ENCODE measurements at places on chromosomes 1 and 21. TPM values are rescaled to one million over a fixed set of nuclear protein-coding genes. Genes with fewer than 3 reads are reported as not detected.
A peak's percentile ranks its signal among the peaks of the same experiment; 100 is the strongest.

DNA sequence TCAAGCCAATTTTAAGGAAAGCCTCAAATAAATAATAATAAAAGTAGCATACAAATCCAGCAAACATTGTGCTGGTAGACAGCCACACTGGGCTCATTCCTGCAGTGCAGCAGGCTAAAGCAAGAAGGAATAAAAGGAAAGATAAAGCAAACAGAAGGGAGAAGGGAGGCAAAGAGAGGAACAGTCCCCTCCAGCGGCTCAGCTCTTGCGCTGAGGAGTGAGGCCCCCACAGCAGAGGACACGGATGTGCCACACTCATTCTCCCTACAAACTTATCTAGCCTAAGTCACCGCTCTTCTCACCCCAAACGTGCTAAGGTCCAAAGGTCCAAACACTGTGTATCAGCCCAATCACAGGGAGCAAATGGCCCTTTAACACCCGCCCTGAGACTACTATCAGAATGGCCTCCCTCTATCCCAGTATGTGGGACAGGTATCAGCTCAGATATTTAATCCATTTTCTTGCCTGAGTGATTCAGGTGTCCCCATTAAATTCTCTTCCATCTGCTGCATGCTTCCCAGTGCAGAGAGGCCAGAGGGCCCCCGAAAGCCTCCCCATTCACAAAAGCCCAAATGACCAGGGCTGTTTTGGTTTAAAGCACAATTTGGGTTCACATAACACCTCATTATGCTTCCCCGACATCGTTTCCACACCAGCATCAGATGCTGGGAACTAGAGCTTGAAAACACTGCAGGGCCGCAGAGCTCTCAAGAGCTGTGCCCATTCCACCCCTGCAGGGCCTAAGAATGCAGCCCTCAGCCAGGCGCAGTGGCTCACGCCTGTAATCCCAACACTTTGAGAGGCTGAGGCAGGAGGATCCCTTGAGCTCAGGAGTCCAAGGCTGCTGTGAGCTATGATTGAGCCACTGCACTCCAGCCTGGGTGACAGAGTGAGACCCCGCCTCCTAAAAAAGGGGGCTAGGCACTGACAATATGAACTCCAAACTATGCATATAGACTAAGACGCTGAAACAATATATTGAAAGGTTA, 17.8 kb downstream of the CAPZB start:
- DNase-seq = no peak

GRCh38 chr1:19877821-19878636, 4.2 kb upstream of the OTUD3 start:
- DNase-seq = no peak

DNA sequence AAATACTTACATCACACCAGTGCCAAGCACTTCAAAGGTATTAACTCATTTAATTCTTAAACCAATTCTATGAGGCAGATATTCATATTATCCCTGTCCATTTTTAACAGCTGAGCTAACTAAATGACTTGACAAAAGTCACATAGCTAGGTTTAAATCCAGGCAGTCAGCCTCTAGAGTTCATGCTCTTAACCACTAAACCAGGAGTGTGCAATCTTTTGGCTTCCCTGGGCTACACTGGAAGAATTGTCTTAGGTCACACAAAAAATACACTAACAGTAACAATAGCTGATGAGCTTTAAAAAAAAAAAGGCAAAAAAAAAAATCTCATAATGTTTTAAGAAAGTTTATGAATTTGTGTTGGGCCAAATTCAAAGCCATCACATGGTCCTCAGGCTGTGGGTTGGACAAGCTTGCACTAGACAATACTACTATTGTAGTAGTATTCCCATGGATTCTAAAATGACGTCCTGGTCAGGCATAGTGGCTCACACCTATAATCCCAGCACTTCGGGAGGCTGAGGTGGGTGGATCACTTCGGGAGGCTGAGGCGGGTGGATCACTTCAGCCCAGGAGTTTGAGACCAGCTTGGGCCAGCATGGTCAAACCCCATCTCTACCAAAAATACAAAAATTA, 10.0 kb downstream of the UBR4 start:
- no peak for DNase-seq

DNA sequence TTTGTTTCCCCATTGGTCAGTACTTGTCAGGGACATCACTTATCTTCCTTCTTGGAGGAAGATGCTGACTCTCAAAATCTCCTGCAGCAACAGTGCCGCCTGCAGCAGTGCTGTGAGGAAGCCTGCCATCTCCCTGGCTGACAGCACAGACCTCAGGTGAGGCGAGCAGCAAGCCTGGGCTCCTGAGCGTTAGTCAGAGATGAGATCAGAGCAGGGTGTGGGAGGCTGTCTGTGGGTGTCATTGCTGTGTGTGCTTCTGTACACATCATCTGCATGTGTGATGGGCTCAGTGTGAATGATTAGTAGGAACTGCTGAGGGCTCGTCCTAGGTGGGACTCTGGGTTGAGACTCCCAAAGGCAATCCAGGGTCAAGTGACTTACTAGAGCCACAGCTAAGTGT, 6.1 kb downstream of the STRIP1 start:
- DNase-seq = no peak

DNA sequence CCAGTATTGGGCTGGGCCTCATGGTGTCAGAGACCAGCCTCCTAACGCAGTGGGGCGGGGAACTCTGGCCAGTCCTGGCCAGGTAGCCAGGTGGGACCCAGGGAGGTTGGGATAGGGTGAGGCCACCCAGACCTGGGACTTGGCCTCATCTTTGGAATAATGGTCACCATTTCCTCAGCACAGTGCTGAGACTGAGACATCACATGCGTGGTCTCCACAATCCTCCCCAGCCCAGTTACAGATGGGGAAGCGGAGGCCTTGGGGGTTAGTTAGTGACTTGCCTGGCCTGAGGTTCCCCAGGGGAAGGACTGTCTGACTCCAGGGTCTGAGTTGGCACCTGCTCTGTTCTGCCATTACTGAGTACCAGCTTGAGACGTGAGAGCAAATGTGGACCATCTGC, 77.9 kb upstream of the CASZ1 start:
- DNase-seq = no peak

DNA sequence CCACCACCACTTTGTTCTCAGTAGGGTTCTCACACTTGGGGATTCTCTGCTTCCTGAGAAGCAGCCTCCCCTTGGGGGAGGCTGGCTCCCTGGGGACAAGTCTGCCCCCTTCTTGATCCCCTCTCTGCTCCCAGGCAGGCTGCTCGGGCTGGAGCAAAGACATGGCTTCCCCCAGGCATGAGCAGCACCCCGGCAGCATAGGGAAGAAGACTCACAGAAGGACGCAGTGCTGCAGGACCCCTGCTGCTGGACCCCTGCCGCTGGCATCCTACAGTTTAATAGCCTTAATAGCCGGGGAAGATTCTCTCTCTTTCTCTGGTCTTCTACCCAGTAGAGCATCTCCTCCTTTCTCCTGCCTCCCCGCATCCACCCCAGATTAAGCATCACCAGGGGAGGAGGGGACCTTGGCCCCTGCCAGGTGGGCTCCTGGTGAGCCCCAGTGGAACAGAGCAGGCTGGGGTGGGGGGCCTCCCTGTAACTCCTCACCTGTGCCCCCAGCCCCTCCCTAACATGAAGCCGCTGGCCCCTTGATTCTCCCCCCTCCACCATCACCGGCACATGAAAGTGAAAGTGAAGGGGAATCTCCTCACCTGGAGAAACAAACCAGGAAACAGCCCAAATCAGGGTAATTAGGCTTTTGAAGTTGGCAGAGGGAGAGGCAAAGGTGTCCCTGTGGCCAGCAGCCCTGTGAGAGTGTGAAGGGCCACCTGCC, 2.5 kb downstream of the WNT3A start:
- DNase-seq = no peak

DNA sequence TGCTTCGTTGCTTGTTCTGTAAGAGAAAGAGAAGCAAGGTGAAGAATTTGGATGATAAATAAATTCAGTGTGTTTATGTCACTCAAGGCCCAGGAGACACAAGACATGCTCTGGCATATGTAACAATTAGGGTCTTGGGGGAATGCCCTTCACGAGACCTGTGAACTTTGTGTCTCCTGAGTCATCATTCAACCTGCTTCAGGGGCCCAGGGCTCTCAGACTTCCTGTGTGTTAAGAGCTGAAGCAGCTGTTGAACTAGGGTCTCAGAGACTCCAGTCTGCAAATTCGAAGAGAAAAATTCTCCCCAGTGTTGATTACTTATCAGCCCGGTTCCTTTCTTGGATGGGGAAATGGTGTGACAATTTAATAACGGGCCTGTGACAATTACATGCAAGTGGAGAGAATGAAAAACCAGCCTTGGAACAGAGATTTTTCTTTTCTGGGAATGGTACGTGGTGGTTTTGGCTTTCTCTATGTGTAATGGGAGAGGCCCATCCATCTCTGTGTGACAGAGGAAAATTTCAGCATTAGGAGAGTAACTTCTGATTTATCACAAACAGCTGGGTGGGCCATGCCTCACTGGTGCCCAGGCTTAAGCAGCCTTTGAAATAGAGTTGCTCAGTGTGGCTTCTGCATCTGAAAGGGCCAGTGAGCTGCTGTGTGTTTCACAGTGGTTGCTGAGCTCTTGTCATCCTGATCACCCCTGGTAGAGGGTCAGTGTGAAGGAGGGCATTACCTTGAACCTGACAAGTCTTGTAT, 22.4 kb downstream of the HUNK start:
- DNase-seq = no peak

DNA sequence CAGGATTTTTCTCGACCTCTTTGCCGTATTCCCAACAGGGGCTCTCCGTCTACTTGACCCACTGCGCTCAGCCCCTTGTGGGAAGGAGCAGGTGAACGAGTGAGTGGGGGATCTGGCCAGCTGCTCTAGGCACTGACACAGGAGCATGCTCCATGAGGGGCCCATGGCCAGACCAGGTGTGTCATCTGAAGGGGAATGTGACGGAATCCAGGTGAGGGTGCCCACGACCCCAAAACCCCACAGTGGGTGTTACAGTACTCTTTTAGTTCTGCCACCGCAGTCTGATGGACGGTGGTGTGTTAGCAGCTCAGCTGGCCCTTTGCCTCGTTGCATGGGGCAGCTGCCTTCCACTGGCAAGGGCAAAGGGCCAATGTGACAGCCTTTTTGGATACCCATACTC, 601.4 kb upstream of the NCAM2 start:
- DNase-seq = no peak

DNA sequence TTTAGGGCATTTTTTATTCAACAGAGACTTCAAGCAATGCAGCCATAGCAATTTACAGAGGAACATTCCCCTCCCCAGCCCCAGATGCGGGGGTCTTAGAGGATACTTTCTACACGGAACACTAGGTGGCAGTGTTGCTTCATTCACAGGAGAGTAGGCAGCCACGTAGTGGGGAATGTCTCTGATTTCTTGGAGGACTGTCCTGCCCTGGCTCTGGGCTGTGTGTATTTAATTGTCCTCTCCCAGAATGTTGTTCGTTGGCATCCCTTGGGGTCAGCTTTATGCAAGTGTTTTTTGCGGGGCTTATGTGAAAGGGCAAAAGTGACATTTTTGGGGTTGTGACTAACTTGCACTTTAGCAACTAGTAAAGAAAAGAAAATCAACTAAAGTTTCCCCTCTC, 96.9 kb downstream of the PAPPA2 start:
- peak; percentile 77 for DNase-seq

- DNase-seq = no peak
Measured at GRCh38 chr21:41726970-41727783, 39.7 kb downstream of the RIPK4 start.

DNA sequence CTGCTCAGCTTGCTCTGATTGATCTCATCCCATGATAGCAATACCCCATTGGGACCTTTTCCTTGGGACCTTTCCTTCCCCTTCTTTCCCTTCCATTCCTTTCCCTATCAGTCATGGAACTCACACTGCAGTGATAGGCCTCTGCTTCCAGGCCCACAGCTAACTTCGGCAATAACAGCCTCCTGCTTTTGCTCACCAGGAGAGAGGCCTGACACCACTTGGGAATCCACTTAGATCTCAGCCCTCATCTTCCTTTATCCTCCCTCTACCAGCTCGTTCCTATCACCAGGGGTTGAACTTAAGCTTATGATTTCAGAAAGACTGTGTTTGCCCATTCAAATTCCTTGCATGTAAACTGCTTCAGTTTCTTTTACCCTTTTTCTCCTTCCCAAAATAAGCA, 11.0 kb upstream of the TIPRL start:
- DNase-seq = no peak

DNA sequence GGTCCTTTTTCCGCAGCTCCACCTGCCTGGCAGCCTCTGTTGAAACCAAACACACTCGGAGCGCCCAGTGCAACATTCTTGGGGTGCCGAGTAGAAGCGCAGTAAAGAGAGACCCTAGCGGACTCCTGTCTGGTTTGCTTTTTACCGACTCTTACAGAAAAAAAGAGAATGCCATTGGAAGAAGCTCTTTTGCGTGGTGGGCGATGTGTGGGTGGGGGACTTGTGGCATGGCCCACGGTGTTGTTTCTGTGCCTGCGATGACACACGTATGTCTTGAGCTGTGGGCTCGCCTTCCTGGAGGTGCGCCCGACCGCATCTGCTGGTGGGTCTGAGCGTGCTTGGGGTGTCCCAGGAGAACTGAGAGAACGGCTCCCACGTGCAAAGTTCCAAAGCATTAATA, 7.3 kb upstream of the BARHL2 start:
- no peak for DNase-seq

GRCh38 chr1:155951753-155952504, 10.5 kb downstream of the RXFP4 start:
- no peak for DNase-seq

- no peak for DNase-seq
Measured at GRCh38 chr1:70072231-70072751, 133.1 kb downstream of the LRRC40 start.

- DNase-seq = peak; percentile 14
Measured at GRCh38 chr1:193104502-193104906, 710 bp downstream of the GLRX2 start.

- no peak for DNase-seq
Measured at GRCh38 chr1:153527023-153527682, 8.6 kb downstream of the S100A6 start.

- DNase-seq = no peak
Measured at GRCh38 chr1:31348449-31348848, 24.4 kb downstream of the FABP3 start.

DNA sequence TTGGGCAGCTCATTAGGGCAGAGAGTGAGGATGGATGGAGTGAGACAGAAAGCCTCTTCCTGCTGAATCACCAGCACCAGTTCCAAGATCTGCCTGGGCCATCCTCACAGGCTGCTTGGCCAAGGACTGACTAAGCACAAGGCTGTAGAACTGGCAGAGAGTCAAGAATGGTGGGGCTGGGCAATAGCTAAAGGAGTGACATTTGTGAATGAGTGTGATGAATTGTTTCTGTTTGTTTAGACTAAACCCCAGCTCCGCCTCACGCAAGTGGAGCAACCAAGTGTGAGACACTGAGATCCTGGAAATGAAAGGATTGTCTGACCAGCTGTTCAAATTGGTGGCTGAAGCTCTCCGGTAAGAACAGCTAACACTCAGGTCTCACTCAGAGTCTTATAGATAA, 38.6 kb downstream of the BRINP2 start:
- DNase-seq = peak; percentile 14

GRCh38 chr1:223344491-223344890, 19.5 kb downstream of the SUSD4 start:
- DNase-seq = no peak

UBXN10 gene
- 6.0 TPM for polyA plus RNA-seq

HECTD3 gene
- polyA plus RNA-seq = 33.2 TPM

CTSK gene
- 30.6 TPM for polyA plus RNA-seq

KRTAP20-4 gene
- polyA plus RNA-seq = not detected

SIPA1L2 gene
- 34.3 TPM for polyA plus RNA-seq

REN gene
- 61.7 TPM for polyA plus RNA-seq

RIMKLA gene
- 0.34 TPM for polyA plus RNA-seq

MTARC2 gene
- 47.5 TPM for polyA plus RNA-seq

STUM gene
- 1.3 TPM for polyA plus RNA-seq

FAM110D gene
- polyA plus RNA-seq = 1.2 TPM
